ENCODE measurements at places on chromosomes 2 and 18. TPM values are rescaled to one million over a fixed set of nuclear protein-coding genes. Genes with fewer than 3 reads are reported as not detected.

ALLC gene
- total RNA-seq = not detected

EPB41L3 gene
- total RNA-seq = 3.6 TPM

DNA sequence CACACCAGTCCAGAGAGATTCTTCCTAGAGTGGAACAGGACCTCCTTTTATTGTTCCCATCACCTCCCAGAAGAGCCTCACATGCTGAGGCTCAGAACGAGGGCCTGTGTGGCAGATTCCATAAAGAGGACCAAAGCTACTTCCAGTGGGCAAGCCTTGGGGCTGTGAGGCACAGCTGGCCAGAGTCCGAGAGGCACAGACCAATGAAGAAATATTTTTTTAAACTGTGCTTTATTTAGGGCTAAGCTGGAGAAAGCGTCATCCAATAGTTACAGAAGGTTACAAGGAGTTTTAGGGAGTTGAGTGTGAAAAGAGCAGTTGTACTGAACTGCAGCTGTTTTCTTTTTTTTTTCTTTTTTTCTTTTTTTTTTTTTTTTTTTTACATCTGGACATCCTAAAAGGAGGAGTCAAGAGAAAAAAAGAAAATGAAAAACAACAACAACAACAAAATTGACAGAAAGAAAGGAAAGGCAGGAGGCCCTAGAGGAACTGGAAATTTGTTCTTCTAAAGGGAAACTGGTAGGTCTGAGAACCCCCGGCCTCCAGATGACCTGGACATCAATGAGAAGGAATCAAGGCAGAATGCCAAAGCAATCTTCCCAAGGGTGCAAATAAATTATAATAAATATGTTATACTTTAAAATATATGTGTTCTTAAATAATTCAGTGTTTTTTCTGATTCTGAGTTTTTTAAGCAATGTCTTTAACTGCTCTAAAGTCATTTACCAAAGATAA lies 322.6 kb downstream of the CELF4 start:
- no peak overlapping the region for H3K27ac ChIP-seq
- no peak overlapping the region for H3K4me3 ChIP-seq
- H3K4me1 ChIP-seq = no peaks in the 10 kb centered on the region
- H3K36me3 ChIP-seq = no peaks in the 10 kb centered on the region
- no peaks in the 10 kb centered on the region for H3K27me3 ChIP-seq
- no peak for DNase-seq

RAB17 gene
- 0.32 TPM for total RNA-seq

DNA sequence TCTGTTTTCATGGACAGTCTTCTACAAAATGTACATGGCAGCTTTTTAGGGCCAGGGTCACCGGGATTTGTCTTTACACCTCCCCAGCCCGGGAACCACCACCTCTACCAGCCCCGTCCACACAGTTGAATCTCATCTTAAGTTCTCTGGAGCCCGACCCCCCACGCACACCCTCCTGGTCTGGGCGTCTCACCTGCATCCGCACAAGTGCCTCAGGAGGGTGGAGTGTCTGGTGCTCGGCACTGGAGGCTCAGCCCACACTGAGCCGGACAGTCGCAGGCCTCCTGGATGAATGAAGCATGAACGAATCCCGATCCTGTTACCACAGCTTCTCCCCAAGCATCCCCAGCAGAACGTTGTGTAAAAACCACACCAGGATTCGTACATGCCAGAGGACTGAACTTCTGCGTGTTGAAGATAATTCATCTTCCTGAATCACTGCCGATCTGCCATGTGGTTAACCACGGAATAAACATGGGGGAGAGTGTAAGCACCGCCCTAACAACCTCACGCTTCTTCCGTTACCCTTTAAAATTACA lies 162.0 kb downstream of the RTP5 start:
- DNase-seq = peak; percentile 53
- H3K4me3 ChIP-seq = peak overlapping the region; percentile 71
- H3K36me3 ChIP-seq = no peaks in the 10 kb centered on the region
- H3K27me3 ChIP-seq = no peaks in the 10 kb centered on the region
- peak overlapping the region; percentile 36 for H3K27ac ChIP-seq
- peaks cover 49% of the 10 kb centered on the region for H3K4me1 ChIP-seq

DNA sequence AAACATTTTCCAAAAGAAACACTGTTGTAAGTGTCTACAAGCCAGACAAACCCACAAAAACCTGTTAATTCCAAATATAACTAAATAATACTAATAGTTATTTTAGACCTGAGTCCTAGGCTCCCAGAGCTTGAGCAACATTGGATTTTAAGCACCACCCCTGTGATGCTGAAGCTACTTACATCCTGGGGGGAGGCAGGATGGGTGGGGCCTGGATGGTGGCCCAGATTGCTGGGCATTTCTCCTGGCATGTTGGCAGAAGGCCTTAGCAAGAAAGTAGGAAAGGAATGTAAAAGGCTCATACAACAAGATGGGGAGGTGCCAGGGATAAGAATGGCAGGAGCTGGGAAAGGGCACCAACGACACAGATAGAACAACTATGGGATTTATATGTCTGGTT lies 50.7 kb upstream of the OTX1 start:
- no peak for DNase-seq
- H3K4me3 ChIP-seq = no peak overlapping the region

LRP1B gene
- total RNA-seq = not detected

DNA sequence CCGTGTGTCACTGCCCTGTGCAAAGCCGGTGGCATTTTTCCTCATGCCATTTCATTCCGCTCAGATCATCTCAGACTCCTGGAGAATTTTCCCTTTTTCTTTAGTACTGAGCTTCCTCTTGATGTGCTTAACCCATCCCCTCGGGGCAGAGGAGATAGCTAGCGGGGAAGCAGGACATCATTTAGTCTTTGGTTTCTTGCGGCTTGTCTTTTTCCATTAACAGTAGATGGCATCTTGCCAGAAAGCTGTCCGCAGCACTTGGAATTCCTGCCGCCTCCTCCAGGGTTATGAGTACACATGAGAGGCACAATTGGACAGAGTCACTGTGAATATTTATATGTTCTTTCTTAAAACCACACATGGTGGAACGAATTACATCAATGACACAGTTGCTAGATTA lies 226.6 kb downstream of the ALPK2 start:
- H3K4me3 ChIP-seq = no peak overlapping the region
- DNase-seq = no peak
- H3K27me3 ChIP-seq = no peaks in the 10 kb centered on the region
- no peaks in the 10 kb centered on the region for H3K36me3 ChIP-seq
- H3K27ac ChIP-seq = no peak overlapping the region

PRKAG3 gene
- total RNA-seq = not detected

- H3K4me3 ChIP-seq = no peak overlapping the region
- no peaks in the 10 kb centered on the region for H3K36me3 ChIP-seq
- H3K27me3 ChIP-seq = peaks cover 17% of the 10 kb centered on the region
- no peak for DNase-seq
Measured at GRCh38 chr2:100615886-100616285, 53.1 kb downstream of the PDCL3 start.
